Fibroblast of lung (primary cell): ENCODE measurements at places on chromosomes 2 and 18. TPM values are rescaled to one million over a fixed set of nuclear protein-coding genes. Genes with fewer than 3 reads are reported as not detected.

The ICOS gene
- not detected in 2 replicates for total RNA-seq

- peak; percentile 94 for DNase-seq
Observed at GRCh38 chr2:185433824-185434223, 304.8 kb upstream of the FSIP2 start.

The OXER1 gene
- 0.17 and 0.26 TPM in 2 replicates for total RNA-seq

The DCDC2C gene
- total RNA-seq = not detected in 2 replicates

The PROKR1 gene
- total RNA-seq = not detected in 2 replicates

GRCh38 chr2:27134781-27135477, 493 bp upstream of the PREB start:
- no peak for DNase-seq

DNA sequence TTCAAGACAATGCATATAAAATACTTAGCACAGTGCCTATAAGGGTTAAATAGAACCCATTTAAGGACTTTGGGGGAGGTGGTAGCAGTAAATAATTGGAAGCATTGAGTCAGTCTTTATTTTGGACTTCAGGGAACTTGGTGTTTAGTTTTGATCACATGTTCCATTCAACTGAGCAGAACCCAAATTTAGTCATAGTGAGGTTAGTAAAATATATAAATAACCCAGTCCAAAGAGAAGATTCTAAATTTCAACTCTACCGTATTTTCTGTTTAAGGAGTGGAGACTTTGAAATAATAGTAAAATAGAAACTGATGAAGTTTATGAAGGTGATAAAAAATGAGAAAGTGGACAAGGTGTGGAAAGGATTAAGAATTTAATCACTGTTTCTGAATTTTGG, 19.7 kb downstream of the TWSG1 start:
- no peak for DNase-seq
